Right ventricle myocardium inferior (tissue), 1 donor: ENCODE measurements at places on chromosomes 11 and 22. TPM values are rescaled to one million over a fixed set of nuclear protein-coding genes. Genes with fewer than 3 reads are reported as not detected.

SAA4 gene
- not detected for total RNA-seq

DNA sequence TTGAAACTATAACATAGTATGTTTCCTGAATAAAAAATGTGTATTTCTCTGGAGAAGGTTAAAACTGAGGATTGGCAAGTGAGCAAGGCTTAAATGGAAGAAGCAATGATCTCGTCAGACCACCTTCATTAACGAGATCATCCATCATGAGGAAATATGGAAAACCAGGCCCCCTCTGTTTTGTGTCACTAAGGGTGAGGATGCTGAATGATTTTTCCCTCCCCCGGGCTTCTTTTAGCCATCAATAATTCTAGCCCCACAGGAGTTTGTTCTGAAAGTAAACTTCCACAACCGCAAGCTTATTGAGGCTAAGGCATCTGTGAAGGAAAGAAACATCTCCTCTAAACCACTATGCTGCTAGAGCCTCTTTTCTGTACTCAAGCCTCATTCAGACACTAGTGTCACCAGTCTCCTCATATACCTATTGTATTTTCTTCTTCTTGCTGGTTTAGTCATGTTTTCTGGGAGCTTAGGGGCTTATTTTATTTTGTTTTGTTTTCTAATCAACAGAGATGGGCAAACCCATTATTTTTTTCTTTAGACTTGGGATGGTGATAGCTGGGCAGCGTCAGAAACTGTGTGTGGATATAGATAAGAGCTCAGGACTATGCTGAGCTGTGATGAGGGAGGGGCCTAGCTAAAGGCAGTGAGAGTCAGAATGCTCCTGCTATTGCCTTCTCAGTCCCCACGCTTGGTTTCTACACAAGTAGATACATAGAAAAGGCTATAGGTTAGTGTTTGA, 5.8 kb upstream of the HBE1 start:
- no peak for DNase-seq

DNA sequence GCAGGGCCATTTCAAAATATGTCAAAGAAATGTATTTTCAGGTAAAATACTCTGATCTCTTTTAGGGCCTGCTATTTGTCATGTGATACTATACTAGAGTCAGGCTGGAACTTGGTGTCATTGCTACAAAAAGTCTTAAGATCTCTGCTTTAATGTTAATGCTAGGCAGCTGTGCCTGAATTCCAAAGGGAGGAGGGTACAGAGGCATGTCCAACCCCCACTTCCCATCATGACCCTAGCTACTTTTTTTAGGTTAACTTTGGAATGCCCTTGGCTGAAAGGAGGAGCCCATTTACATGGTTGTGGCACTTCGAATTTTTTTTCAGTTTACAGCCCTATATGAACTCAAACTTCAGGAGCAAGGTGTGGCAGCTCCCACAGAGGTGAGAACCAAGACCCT, 58.1 kb downstream of the OSBP2 start:
- DNase-seq: no peak

- DNase-seq: no peak
These were observed 786.8 kb downstream of the BRD1 start for GRCh38 chr22:49040754-49041467.

DNA sequence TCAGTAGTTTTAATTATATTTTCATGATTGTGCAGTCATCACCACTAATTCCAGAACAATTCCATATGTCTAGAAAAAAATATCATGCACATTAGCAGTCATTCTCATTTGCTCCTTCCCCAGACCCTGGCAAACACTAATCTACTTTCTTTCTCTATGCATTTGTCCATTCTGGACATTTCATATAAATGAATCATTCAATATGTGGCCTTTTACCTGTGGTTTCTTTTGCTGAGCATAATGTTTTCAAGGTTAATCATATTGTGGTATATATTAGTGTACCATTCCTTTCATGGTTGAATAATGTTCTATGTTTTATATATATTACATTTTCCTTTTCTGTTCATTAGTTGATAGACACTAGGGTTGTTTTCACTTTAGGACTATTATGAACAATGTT, 811.1 kb upstream of the RAG2 start:
- no peak for DNase-seq

- no peak for DNase-seq
These were observed 119.8 kb upstream of the SORL1-AS1 start for GRCh38 chr11:121572571-121573059.

GRCh38 chr11:39144351-39145130, 2314.9 kb downstream of the LRRC4C start:
- DNase-seq: no peak

MFRP gene
- total RNA-seq: not detected

FAM180B gene
- total RNA-seq: 0.22 TPM

DNA sequence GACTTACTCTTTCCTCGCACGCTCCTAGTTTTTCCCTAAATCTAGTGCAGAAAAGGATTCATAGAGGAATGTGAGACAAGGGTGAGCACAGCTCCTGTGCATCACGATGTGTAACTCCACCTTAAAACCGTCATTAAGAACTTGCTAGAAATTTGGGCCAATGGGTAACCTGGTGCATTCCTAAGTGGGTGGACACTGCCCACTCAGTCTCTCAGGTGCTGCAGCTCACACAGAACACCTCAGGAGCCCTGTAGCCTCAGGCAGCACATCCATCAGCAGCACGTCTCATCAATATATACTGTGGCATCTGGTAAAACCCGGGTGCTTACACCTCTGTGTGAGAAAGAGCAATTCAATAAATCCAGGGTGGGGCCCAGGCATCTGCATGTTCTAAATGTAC, 12.4 kb downstream of the POU2AF3 start:
- DNase-seq: no peak
